ENCODE measurements at places on chromosomes 1 and 21. TPM values are rescaled to one million over a fixed set of nuclear protein-coding genes. Genes with fewer than 3 reads are reported as not detected.

- no peak for DNase-seq
Measured at GRCh38 chr1:158149175-158149574, 31.5 kb upstream of the CD1D start.

The SPRTN gene
- 31.3 TPM for total RNA-seq

The PRELP gene
- not detected for total RNA-seq

GRCh38 chr1:212024469-212025149, 10.7 kb downstream of the INTS7 start:
- no peak for DNase-seq
